ENCODE measurements at places on chromosomes 12 and 14. TPM values are rescaled to one million over a fixed set of nuclear protein-coding genes. Genes with fewer than 3 reads are reported as not detected.

DNA sequence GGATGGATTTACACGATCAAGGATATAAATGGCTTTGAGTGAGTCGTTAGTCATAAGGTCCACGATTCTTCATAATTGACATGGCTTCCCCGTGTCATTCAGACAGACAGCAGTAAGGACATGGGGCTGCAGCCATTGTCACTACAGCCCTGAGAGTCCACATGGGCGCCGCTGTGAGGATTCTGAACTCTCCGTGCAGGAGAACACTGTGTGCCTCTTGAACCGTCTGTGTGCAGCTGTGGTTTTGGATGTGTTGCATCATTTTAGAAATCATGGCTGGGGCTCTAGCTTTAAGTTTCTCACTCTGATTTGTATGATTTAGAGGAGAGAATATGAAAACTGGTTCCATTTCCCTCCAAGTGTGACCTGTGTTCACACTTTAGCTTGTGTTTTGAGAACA is 47.2 kb downstream of the NPAS3 start:
- DNase-seq = peak; percentile 6

DNA sequence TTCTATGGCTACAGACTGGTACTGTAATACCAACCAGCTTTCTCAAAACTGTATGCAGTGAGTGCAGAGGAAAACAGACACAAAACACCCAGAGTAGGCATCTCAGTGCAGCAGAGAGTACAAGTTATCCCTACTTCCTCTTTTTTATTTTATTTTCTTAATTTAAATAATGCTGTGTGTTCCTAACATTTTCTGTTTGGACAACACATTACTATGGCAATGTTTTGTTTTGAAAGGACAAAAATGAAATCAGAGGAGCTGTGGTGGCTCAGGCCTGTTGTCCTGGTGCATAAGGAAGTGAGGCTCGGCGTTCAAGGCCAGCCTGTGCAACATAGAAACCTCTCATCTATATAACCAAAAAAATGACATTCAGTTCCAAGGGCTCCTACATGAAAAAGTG is 33.7 kb upstream of the SELPLG start:
- no peak for DNase-seq

DNA sequence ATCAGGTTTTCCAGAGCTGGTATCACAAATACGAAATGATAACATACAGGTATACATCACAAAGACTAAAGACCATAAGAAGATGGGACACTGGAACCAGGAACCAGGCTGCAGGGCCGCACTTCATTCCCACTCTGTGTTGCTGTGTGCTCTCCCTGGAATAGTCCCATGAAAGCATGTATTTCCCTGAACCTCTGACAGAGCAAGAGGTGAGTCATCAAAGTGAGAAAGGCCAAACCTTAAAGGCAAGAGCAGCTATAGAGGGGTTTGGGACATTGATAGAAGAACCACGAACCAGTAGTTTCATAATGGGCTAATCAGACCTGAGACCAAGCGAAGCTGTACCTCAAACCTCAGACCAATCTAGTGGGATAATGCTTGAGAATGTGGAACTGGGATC is 283.0 kb upstream of the PRKD1 start:
- no peak for DNase-seq

DNA sequence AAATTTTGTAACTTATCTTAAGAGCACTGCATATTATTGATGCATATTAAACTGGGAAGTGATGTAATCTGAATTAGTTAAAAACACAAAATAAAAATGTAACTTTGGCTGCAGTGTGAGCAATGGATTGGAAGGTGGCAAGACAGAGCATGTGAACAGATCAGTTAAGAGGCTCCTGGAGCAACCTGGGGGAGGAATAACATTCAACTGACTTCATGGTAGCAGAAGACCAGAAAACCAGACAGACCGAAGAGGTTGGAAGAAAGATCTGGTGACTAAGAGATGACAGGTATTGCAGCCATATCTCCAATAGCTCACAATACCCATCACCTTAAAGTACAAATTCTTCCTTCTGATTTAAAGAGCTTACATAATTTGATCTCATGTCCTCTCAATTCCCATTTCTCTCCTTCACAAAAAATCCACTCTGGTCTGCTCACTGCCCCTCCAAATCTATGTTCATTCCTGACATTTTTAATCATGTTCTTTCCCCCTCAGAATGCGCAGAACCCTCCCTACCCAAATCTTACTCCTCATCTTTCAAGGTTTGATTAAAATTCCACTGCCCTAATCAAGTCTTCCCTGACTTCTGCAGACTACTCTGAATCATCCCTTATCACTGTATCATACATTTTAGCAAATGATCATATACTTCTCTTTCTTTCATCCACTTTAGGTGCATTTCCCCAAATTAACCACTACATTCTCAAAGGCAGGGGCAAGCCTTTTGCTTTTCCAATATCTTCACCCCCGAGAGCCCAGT is 51.5 kb downstream of the DUSP16 start:
- no peak for DNase-seq

DNA sequence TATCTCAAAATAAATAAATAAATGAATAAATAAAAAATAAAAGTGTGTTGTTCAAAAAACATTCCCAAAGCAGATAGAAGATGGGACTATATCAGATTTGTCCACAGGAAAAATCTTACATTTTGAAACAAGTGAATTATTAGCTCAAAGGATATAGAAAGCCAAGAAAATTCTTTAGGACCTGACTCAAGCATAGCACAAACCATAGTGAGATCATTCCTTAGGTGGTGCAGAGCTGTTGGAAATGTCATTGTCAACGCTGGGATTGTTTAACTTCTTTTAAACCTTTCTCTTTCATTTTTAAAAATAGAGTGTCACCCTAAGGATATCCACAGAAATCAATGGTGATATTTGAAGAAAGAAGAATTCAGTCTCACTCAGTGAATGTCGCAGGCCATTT is 43.5 kb downstream of the DRAM1 start:
- no peak for DNase-seq

The PLA2G1B gene
- total RNA-seq = not detected

- no peak for DNase-seq
These were observed 37.5 kb downstream of the CDC42BPB start for GRCh38 chr14:103019826-103020225.

GRCh38 chr12:114680604-114681069 is 3.3 kb downstream of the TBX3 start:
- no peak for DNase-seq

DNA sequence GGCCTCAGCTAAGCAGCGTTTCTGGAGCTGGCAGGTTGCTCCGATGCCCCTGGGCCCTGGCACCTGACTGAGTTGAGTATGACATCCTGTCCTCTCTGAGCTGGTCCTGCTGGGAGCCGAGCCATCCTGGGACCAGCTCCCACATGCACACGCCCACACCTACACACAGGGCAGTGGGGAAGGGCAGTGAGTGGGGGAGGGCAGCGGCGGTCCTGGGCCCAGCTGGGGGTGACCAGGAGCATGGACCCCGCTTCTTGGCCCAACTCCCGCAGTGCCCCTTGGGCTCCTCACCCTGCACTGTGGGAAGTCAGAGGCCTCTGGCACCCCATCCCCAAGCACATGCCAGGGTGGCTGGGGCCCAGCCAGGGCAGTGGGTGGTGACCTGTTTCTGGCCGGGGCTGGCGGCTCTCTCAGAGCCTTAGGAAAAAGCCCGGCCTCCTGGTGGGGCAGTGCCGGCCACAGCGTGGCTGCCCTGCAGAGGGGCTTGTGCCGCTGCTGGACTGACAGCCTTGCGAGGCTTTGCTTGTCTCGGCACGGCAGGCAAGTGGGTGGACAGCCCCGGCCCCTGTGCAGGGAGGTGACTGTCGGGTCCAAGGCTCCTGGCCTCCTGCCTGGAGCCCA is 5.9 kb upstream of the CRIP2 start:
- DNase-seq = no peak
